NCI-H1436 treated with DMSO at 0.1 percent for 48 hours (cell line): ENCODE measurements at places on chromosomes 13 and 19.

DNA sequence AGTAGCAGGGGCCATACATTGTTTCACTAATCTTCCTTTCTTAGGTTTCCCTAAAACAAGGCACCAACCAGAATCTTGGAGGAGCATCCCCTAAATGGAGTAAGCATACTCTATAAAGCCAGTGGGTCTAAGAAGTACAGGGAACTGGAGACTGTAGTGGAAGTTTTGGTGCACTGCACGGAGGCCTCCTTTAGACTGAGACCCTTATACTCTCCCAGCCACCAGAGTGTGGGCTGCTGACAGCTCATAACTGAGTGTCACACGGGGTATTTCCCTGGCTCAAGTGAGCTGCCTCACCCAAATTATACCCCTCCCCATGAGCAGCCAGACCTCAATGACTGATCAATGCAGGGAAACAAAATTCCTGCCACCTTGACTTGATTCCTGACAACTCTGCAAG, 349.5 kb downstream of the NDFIP2 start:
- no peak for DNase-seq

GRCh38 chr19:16365300-16365996, 40.8 kb downstream of the KLF2 start:
- no peak for DNase-seq

GRCh38 chr19:55289117-55289796, 5.5 kb downstream of the BRSK1 start:
- DNase-seq = no peak

DNA sequence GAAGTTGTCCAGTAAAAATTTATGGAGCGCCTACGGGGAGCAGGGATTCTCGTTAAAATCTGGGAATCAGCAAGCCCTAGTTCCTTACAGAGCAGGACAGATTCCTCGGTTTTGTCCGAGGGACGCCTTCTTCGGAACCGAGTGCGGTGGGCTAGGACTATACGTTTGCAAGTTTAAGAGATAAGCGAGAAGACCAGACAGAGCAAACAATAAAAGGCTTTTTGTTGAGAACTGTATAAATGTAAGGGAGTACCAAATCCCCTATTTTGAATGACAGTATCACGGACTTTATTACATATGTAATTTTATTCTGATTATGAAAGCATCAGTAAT, 971 bp upstream of the ANKRD10 start:
- DNase-seq = no peak

DNA sequence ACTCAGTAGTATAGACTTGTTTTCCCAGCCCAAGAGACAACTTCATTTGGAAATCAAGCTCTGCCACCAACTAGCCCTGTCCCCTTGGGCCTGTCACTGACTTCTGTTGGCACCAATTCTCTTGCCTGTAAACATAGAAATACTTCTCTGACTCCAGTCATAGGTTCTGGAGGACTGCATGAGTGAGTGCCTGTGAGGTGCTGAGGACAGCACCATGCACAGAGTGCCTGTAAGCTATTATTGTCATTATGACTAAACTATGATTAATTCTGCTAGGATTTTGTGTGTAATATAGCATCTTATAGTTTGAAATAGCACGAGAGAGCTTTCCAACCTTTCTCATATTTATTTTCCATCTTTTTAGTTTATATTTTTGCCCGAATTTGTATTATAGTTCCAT, 247.9 kb downstream of the MYO16 start:
- no peak for DNase-seq

DNA sequence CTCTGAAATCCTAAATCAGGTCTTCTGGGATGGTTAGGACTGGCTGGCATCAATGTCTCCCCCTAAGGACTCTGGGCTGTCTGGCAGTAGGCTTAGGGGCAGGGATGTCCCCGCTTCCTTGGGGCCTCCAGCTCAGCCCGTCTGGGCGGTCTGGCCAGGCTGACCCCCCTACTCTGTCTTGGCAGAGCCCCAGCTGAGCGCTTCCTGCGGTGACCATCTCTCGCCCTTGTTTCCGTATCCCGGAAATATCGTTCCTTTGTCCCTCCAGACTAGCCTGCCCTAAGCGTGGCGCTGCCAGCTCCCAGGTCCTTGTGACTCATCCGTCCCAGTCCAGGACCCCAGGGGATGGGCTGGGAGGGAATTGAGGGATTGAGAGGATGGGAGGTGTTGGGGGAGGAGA, 11.3 kb downstream of the GTPBP3 start:
- DNase-seq = no peak

DNA sequence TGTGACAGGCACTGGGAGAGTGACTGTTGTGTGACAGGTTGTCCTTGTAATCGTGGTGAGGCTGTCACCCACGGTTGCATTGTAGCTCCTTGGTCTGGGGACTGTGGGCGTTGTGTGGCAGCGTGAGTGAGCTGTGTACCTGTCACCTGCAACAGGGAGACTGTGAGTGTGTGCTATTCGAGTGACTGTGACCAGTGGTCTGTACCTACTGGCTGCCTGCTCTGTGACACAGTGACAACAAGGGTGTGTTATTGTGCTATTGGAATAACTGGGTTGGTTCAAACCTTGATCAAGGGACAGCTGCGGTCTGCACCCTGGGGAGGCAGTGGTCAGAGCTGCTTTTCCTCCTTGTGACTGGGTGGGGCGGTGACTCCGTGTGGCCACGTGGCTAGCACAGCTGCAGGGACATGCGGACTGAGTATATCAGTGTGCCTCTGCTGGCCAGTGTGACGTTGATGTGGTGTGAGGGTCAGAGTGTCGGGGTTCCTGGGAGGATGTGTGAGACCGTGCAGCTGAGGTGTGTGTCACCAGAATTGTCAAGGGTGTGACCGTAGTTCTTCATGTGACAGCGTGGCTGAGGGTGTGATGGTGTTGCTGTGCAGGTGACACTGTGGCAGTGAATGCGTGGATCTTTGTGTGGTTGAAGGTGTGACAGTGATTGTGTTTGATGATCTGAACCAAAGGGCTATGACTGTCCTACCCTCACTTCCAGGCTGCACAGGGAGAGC, 10.1 kb upstream of the NFIX start:
- no peak for DNase-seq

DNA sequence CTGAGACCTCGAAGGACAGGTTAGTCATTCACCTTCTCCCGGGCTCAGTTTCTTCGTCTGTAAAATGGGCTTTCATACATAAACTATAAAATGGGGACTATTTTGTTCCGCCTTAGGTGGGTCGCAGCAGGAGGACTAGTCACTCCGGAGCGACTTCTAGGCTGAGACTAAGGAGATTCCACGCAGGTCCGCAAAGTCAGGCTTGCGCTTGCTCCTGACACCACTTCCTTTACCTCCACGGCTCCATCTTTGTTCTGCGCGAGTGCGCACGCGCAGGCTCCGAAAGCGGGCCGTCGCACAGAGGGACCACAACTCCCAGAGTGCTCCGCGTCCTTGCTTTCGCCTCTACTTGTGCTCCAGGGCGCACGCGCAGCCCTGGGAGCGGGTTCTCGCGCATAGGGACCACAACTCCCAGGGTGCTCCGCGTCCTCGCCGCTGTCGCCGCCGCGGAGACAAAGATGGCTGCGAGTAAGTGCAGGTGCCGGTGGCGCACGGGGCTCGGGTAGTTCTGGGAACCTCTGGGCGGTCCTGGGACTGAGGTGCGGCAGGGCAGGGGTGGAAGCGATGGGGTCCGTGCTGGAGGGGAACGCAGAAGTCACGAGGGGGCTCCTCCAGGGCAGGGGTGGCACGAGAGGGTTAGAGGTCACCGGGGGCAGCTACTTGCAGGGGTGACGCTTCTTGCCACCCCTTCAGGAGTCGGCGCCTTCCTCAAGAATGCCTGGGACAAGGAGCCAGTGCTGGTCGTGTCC, at the start of gene NDUFA3:
Gene NDUFA3, plus strand, starts transcription at position 435 of the 749 bp plus-strand sequence. Its CDS starts 24 bp downstream, at position 459.
- DNase-seq = peak; percentile 95
